Naive thymus-derived CD8-positive, alpha-beta T cell (primary cell): ENCODE measurements at places on chromosomes 1 and 21. TPM values are rescaled to one million over a fixed set of nuclear protein-coding genes. Genes with fewer than 3 reads are reported as not detected.

The UBE2U gene
- total RNA-seq: not detected

DNA sequence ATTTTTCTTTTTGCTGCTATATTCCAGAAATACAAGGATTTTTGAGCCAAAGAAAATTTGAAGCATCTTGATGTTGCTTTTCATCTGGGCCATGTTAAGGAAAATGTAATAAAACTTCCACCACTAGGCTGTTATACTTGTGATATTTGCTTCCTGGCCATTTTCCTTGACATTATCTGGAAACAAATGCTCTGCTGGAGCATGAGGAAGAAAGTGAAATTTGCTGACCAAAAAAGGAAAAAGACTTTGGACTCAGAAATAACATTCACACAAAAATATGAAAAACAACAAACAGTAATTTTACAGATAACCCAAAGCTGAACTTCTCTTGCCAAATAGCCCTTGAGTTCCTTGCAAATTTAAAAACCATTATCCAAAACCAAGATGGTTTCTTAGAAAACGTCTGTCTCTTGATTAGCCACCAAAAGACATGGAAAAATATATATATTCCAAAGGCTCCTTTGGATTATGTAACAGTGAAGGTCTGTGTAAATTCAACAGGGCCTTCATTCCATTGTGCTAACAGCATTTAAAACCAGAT lies 344.5 kb downstream of the LMX1A start:
- H3K36me3 ChIP-seq: no peaks in the 10 kb centered on the region
- H3K4me1 ChIP-seq: no peaks in the 10 kb centered on the region
- H3K27ac ChIP-seq: no peak overlapping the region
- H3K27me3 ChIP-seq: no peaks in the 10 kb centered on the region
- H3K4me3 ChIP-seq: no peak overlapping the region

DNA sequence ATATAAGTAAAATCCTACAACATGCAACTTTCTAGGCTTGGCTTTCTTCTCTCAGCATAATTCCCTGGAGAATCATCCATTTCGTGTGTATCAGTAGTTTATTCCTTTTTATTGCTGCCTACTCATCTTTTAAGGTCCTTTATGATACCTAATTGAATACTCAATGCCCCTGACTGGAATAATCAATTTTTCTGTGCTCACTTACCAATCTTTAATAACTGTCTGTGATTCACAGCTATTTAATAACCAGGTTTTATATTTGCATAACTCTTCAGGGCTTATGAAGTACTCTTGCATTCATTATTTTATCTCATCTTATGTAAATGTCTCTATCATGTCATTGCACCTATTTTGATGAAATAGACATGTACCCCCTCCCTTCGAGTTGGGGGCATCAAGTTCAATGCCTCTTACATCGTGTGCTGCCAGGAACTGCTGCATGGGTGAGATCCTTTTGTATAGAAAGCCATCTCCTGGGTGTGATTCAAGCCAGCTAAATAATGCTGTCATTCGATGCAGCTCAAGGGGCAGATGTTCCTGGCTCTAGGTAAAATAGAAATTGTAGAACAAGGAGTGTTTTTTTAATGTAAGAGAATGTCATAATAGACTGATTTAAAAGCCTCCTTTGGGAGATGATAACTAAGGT lies 222.7 kb downstream of the SLC35F3 start:
- H3K36me3 ChIP-seq: no peaks in the 10 kb centered on the region
- no peak overlapping the region for H3K27ac ChIP-seq
- DNase-seq: no peak
- peaks cover 28% of the 10 kb centered on the region for H3K27me3 ChIP-seq

DNA sequence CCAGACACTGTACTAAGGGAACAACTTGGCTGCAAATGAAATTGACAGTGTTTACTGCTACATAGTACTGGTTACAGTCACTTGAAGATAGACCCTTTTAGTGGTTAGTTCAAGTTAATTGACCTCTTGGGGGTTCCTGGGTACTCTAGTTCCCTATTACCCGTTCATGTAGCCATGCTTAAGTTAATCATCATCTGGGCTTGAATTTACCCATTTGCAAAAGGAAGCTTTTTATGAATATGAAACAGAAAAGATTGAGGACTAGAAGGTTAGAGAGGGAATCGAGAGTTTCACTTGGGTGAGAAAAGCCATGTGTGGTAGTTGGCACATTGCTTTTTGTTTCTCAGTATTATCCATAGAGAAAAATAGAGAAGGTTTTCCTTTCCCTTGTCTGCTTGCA lies 2.7 kb downstream of the MIA3 start:
- no peak for DNase-seq
- H3K36me3 ChIP-seq: peaks cover 46% of the 10 kb centered on the region
- peaks cover 25% of the 10 kb centered on the region for H3K4me1 ChIP-seq
- no peak overlapping the region for H3K27ac ChIP-seq

GRCh38 chr21:30818837-30819610 lies 6.0 kb upstream of the KRTAP8-1 start:
- H3K4me3 ChIP-seq: no peak overlapping the region
- H3K36me3 ChIP-seq: no peaks in the 10 kb centered on the region
- H3K27me3 ChIP-seq: peaks cover 19% of the 10 kb centered on the region
- H3K27ac ChIP-seq: no peak overlapping the region
- DNase-seq: no peak

The NTNG1 gene
- total RNA-seq: not detected

DNA sequence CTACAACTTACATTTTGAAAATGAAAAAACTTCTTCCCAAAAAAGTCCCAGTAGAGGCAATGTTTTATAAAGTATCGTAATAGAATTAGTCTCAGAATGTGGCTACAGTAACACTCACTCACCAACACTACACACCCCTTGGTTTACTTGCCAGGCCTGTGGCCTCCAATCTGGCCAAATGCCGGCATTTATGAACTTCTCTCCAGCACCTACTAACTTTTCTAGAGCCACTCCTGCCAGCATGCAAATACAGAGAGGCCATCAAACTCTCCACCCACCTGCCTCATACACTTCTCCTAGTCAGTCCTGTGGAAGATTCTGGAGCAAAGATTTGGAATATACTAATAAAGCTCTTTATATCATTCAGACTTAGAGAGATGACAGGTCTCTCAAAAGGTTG lies 32.3 kb downstream of the STPG1 start:
- H3K27ac ChIP-seq: no peak overlapping the region
- H3K36me3 ChIP-seq: peaks cover 20% of the 10 kb centered on the region
- DNase-seq: no peak
- H3K27me3 ChIP-seq: no peaks in the 10 kb centered on the region

- no peak overlapping the region for H3K27ac ChIP-seq
- DNase-seq: no peak
- H3K36me3 ChIP-seq: no peaks in the 10 kb centered on the region
- H3K4me1 ChIP-seq: no peaks in the 10 kb centered on the region
Measured at GRCh38 chr1:183734543-183735036, 70.3 kb upstream of the RGL1 start.

The ZNF648 gene
- not detected for total RNA-seq
